Cortex of kidney (tissue), 1 donor: ENCODE measurements at places on chromosomes 5 and 9.

DNA sequence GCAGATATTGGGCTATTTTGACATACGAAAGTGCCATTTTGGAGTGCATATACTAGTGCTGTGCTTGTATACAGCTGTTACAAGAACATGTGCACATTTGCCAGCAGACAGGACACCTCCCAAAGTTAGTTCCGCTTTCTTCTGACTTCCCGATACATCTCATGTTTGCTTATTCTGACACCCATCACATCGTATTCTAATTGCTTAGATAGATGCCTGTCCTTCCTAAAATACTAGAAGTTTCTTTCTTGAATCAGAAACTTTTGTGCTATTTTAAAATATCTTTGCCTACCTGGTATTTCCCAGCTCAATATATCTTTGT is 177.8 kb downstream of the TTLL11 start:
- no peak for DNase-seq

- no peak for DNase-seq
Measured at GRCh38 chr5:174323878-174324281, 278.4 kb downstream of the NSG2 start.

- DNase-seq: no peak
Measured at GRCh38 chr5:652773-653350, 40.3 kb downstream of the TPPP start.

DNA sequence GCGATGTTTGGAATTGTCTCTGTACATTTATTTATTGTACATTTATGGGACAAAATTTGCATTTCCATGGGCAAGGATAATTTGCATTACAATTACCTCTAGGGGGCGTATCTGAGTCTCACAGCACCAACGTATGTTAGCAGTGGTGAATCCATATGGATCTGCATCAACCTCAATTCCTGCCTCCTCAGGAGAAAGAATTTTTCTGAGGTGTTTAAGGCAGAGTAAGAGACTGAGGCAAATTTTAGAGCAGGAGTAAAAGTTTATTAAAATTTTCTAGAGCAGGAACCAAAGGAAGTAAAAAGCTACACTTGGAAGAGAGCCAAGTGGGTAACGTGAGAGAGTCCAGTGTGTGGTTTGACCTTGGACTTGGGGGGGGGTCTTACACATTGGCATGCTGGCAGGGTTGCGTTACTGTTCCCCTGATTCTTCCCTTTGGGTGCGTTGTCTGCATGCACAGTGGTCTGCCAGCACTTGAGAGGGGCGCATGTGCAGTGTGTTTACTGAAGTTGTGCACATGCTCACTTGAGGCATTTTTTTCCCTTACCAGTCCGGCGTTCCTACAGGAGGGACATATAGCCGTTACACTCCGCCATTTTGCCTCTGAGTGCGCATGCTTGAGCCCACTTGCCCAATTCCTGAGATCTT is 21.0 kb upstream of the RAB14 start:
- DNase-seq: no peak

- DNase-seq: no peak
Measured at GRCh38 chr9:28135549-28135948, 562.3 kb upstream of the C9orf72 start.

GRCh38 chr9:120366644-120367019 is 213.3 kb downstream of the CDK5RAP2 start:
- no peak for DNase-seq

- DNase-seq: no peak
Measured at GRCh38 chr9:86500667-86501435, 146.6 kb upstream of the TUT7 start.

DNA sequence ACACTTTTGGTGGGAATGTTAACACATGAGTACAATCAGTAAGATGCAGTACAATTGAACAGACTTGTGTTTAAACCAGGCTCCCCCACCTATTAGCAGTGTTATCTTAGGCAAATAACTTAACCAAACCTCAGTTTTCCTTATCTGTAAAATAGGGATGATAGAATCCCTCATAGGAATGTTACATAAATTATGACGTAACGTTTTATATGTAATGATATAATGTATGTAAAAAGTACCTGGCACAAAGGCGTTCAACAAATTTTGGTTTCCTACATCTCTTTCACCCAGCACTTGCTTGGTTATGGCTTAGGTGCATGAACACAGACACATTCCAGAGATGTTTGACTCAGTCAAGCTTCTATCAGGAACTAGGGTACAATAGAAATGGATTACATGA is 26.7 kb upstream of the IL33 start:
- DNase-seq: no peak
